Left forelimb (tissue), 1 donor: ENCODE measurements at places on chromosomes 16 and 17.

- no peak for DNase-seq
These were observed 1.9 kb downstream of the CDH13 start for GRCh38 chr16:82628711-82629110.

DNA sequence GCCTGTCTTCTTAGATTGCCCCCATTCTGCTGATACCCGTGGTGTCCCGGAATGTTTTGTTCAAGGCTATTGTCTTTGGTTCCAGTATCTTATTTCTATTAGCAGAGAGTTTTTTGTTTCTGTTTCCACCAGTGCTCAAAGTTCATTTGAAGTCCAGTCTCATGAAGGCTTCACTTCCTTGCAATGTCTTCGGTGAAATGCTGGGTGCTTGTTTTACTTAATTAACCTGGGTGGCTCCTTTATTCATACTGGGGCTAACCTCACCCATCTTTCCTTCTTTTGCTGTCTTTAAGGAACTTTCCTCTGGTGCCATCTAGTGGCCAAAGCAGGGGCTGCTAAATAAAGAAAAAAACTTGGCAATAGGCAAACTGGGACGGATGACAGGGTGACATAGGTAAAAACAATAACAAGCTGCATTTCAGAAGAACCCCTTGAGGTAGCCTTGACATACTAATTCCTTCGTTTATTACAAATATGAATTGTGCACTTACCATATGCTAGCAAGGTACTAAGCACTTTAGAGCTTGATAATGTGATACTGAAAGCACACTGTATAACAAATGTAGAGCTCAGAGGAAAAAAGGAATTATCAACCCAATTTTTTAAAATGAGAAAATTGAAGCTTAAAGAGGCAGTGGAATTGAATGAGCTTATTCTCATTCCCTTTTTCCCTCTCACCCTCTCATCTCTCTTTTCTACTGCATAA, 2.8 kb upstream of the SMIM36 start:
- DNase-seq, result peak; percentile 71

DNA sequence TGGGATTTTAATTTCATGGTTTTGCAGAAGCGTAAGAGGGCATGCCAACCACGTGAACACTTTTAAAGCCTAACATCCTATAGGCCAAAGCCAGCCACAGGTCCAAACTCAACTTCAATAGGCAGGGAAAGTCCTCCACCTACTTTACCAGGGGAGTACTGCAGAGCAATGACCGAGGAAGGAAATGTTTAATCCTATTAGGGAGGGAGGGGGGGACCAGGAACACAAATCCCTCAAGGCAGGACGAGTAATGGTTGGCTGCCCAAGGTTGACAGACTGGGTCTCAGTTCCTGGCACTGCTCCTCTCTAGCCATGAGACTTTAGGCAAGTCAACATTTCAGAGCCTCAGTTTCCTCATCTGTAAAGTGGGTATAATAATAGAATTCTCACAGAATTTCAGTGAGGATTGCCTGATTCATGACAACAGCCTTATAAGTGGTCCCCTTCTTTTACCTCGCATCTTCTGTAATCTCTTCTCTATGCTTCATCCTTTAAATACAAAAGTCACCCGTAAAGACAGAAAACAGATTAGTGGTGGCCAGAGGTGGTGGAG, 315.8 kb downstream of the HAPSTR1 start:
- no peak for DNase-seq

GRCh38 chr16:19085679-19086200, 18.3 kb downstream of the COQ7 start:
- no peak for DNase-seq

- no peak for DNase-seq
These were observed 12.7 kb downstream of the MAPT start for GRCh38 chr17:45906927-45907622.

DNA sequence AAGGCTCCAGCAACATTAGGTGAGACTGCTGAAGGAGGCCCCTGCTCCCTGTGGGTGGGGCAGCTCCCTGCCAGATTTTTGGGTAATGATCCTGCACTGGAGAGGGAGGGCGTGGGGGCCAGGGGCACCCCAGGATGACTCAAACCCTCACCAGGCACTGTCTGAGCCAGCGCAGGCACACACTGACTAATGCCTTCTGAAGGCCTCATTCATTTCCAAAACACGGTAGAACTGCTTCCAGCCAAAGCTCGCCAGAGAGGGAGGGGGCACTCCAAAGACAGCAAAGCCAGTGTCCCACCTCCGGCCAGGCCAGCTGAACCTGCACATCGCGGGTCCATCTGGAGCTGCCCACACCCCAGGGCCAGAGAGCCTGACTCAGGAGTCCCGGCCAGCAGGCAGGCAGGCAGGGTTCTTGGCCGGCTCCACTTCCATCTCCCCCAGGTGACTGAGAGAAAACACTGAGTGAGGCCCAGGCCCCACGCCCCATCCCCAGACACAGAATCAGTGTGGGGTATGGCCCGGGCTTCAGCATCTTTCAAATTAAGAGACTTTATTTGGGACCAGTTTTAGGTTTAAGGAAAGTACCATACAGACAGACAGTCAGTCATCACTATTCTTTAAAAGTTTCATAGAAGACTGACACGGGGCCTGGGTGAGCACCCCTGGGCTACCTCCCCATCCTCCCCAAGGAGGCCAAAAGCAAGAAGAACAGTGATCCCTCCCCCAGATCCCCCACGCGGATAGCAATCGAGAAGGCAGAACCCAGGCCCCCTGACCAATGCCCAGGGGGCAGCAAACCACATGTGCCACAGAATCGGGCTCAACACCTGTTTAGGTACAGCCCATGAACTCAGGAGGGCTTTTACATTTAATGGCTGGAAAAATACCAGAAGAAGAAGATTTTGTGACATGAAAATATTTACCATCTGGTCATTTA, 2.3 kb downstream of the PIEZO1 start:
- DNase-seq, result no peak

- DNase-seq, result no peak
These were observed 2.8 kb downstream of the ACE start for GRCh38 chr17:63479495-63480184.

DNA sequence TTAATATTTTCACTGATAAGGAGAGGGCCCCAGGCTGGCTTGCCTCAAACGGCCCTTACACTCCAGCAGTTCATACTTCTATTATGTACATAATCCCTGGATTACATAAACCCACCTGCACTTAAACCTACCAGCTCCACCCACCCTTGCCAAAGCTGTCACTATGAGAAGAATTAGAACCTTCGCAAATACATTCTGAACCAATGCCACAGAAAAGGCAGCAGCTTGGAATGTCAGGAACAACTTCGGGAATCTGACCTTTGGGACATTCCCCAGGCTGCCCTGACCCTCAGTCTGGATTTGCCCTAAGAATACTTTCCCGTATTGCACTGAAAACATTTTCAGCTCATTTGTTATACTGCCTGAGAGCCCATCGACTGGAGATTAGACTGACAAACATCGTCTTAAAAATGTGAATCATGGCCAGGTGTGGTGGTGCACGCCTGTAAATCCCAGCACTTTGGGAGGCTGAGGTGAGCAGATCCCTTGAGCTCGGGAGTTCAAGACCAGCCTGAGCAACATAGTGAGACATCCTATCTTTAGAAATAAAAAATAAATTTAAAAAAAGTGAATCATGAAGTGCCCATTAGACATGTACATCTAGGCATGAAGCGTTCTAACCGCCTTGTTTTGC, 21.0 kb upstream of the SEC14L1 start:
- no peak for DNase-seq

DNA sequence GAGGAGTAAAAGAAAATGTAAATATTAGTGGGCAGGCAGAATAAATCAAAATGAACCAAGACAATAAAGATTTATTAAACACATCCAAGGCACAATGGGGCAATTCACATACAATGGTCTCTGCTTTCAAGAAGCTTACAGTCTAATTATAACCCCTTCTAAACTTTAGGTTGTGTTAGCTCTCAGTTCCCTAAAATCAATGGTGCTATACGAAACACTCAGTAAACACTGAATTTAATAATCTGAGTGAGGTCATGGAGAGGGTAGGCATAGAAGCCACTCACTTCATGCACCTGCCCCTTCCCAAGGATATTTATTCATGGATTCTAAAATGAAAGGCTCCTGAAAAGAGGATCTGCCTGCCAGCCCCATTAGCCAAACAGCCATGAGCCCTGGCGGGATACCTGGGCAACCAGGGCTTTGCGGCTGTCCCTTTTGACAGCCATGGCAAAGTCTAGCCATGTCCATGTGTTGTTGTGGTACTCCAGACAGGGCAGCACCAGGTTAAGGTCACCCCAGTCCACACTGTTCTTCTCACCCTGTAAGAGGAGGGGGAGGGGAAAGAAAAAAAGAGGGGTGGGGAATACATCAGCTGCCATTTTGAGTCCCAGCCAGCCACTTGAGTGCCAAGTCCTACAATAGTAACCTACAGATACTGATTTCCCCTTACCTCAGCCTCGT, 1.4 kb upstream of the RSKR start:
- DNase-seq, result no peak

- DNase-seq, result no peak
These were observed 101.5 kb downstream of the CLEC16A start for GRCh38 chr16:11045846-11046245.

- no peak for DNase-seq
These were observed 13.2 kb upstream of the SLC7A5 start for GRCh38 chr16:87882436-87883019.

- DNase-seq, result no peak
These were observed 9.0 kb downstream of the SDK2 start for GRCh38 chr17:73635101-73635817.

- no peak for DNase-seq
These were observed 12.6 kb upstream of the CEP20 start for GRCh38 chr16:15900901-15901500.

DNA sequence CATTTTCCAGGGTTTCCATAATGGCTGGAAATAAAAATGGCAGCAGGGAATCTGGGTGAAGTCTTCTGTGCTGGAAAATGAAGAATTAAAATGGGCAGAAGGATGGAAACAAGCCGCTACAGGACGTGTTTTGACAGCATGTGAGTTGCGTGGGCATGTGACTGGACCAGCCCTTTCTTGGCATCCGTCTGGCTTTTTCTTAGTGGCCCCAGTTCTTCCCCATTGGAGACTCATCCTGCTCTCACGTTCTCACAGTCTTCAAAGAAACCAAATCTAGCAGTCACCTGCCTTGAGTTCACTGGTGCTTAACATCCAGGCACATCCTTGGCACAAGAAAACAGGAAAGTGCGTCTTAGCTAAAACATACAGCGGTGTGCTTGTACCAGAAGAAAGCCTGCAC, 180.2 kb upstream of the CACNG5 start:
- DNase-seq, result no peak

GRCh38 chr17:43406676-43407645, 8.2 kb downstream of the ARL4D start:
- no peak for DNase-seq

DNA sequence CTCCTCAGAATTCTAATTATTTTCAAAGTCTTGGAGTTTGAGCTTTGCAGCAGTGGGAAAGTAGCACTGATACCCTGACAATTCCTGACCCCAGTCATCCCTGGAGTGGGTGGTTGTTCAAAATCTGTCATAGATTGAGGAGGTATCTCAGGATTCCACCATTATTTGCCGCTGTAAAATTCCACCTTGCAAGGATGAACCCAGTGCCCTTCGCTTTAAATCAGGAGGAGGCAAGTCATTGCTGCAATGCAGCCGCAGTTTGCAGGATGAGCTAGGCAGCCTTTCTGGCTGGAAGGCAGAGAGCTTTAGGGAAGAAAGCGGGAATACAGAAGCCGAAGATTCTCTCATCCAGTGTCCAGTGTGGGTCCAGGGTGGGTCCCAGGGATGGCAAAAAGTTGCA, 296.9 kb downstream of the RBFOX1 start:
- no peak for DNase-seq

- DNase-seq, result no peak
These were observed 1.6 kb downstream of the ZNF629 start for GRCh38 chr16:30785126-30786106.

DNA sequence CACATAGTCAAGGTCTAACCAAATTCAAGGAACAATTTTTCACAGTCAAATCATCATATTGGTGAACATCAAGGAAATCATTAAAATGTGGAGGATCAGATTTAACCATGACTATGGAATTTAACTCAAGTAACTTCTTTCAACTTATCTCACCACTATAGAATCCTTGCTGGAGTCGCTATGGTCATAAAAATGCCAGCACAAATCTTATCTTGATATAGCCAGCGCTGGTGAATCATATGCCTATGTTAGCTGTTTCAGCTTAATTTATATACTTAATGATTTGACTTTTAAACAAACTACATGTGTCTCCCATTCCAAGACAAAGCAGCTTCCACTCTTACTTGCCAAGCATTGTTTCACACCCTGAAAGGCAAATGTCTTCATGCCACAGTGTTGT, 416.4 kb downstream of the CDH11 start:
- no peak for DNase-seq

DNA sequence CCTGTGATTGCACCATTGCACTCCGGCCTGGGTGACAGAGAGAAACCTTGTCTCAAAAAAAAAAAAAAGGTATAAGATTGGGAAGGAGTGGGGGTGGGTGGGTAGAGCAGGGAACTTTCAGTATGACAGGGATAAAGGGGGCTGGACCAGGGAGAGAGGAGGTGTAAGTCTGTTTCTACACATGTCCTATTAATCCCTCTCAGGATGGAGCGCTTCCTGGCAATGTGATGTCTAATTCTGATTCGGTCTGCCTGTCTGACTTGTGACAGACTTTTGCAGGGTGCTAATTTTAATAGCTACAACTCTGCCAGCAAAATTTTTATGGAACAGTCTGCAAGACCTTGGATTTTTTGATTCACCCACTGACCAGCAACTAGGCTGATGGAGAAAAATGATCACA, 53.8 kb upstream of the SLC25A19 start:
- DNase-seq, result no peak

GRCh38 chr17:49741009-49741691, 22.8 kb downstream of the FAM117A start:
- no peak for DNase-seq

DNA sequence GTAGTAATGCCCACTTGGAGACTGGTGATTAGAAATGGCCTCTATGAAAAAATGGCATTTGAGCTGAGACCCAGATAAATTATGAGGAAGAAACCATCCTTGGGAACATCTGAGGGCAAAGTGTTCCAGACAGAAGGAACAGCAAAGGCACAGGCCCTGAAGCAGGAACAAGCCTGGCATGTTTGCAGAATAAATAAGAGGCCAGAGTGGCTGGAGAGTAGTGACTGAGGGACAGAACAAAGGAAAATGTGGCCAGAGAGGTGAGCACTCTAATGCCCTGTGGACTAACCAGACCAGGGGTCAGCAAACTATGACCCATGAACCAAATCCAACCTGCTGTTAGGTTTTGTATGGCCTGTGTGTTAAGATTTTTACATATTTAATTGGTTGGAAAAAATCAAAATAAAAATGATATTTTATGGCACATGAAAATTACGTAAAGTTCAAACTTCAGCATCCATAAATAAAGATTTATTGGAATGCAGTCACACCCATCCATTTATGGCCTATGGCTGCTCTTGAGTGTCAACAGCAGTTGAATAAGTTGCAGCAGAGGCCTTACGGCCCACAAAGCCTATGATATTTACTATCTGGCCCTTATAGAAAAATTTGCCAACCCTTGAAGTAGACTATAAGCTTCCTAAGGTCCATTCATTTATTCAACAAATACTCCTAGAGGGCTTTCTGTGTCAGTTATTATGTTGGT, 210.0 kb upstream of the TOX3 start:
- no peak for DNase-seq

GRCh38 chr16:27228621-27229501, 25.5 kb downstream of the KDM8 start:
- no peak for DNase-seq
